Hematopoietic multipotent progenitor cell treated with erythropoietin and hydrocortisone succinate and interleukin-3 and kit ligand, for 4 days (in vitro differentiated cells): ENCODE measurements at places on chromosomes 12 and 14.

DNA sequence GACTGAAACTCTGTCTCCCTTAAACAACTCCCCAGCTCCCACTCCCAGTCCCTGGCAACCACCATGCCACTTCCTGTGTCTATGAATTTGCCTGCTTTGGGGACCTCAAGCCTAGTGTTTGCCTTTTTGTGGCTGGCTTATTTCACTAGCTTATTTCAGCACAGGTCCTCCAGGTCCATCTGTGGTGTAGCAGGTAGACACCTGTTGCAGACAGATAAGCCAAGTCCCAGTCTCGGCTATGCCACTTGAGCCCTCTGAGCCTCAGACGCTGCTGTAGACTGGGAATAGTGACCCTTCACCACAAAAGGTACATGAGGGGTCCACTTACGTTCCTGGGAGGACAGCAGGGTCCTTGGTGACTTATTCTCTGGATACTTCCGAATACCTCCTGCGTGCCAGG is 24.4 kb upstream of the KLC1 start:
- DNase-seq, result no peak

GRCh38 chr12:6635856-6636531 is at the start of gene LPAR5:
Gene LPAR5, minus strand, starts transcription at chr12:6635959. Its CDS starts 14,711 bp downstream, at chr12:6621248.
- peak; percentile 93 for DNase-seq

DNA sequence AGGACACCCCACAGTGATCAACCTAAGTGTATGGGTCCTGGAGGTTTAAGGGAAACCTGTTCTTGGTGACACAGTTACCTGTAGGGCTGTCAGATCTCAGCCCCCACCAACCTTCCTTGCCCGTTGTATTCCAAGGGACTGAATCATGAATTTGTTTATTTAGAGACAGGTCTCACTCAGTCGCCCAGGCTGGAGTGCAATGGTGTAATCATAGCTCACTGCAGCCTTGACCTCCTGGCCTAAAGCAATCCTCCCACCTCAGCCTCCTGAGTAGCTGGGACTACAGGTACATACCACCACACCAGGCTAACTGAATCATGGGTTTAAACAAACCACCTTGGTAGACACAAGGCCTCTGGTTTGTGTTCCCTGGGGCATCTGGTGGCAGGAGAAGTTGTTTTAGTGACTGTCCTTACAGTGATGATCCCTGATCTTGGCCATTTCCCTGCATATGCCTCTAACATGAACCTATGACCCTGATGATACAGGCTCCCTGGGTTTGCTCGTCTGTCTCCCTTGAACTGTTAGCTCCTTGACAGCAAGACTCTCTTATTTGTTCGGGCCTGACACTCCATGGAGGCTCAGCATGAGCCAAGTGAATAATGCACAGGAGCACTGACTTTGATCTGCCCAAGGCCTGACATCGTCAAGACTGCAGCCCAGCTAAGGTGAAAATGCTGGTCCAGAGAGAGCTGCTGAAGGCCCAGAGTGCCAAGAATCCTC is 47.9 kb downstream of the PITPNM2 start:
- no peak for DNase-seq

GRCh38 chr12:10891937-10892336 is 7.9 kb upstream of the PRH1 start:
- no peak for DNase-seq

- DNase-seq, result no peak
Measured at GRCh38 chr12:94762259-94762942, 112.0 kb upstream of the TMCC3 start.

DNA sequence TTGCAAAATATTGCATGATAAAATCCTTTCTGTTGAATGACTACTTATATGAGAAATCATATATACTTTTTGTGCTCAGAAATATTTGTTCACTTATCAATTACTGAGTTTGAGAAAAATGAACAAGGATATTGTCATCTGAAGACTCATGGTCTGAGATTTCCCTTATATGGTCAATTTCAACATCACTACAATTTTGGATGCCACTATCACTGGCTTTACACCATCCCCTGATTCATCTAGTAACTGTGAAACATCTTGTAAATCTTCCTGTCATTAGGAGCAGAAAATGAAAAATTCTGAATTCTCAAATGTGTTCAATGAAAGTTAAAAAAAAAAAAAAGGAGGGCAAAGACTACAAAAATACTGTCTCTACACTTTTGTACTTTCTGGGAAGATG is 21.8 kb upstream of the GXYLT1 start:
- DNase-seq, result no peak

- DNase-seq, result no peak
Measured at GRCh38 chr14:37139710-37140109, 32.7 kb downstream of the SLC25A21 start.

- no peak for DNase-seq
Measured at GRCh38 chr12:128930606-128931005, 77.3 kb downstream of the GLT1D1 start.

- peak; percentile 14 for DNase-seq
Measured at GRCh38 chr14:52950410-52950897, 396 bp downstream of the FERMT2 start.

DNA sequence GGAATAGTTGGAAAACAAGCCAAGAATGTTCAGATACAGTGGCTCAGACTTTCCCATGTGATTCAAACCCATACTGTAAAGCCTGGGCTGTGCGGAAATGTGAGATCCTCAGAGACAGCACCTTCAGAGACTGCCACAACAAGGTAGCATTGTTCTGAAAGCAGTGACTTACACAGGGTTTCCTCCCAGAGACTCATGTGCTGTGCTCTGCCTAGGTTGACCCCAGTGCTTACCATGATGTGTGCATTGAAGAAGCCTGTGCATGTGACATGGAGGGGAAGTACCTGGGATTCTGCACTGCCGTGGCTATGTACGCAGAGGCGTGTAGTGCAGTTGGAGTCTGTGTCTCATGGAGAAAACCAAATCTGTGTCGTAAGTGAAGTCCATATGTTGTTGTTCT is 219.4 kb downstream of the LRRK2 start:
- DNase-seq, result no peak

- no peak for DNase-seq
Measured at GRCh38 chr12:113466454-113467141, 5.1 kb downstream of the LHX5 start.

DNA sequence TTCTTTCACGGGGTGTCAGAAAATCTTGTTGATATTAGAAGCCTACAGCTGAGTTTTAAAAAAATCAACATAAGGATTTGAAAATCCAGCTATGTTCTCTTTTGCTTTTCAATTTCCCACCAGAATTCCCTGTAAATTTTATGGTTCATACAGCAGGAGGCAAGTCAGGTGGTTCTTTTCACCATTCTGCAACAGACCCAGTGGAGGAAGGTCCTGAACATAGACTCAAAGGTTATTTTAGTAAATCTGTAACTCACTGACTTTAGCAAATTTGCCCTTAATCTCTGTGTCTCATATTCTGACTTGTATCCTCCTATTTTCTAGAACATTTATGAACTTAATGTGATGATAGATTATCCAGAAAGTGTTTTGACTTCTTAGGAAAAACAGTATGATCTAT is 235.4 kb upstream of the E2F7 start:
- DNase-seq, result no peak

GRCh38 chr14:94054936-94055335 is 26.1 kb downstream of the DDX24 start:
- DNase-seq, result no peak

DNA sequence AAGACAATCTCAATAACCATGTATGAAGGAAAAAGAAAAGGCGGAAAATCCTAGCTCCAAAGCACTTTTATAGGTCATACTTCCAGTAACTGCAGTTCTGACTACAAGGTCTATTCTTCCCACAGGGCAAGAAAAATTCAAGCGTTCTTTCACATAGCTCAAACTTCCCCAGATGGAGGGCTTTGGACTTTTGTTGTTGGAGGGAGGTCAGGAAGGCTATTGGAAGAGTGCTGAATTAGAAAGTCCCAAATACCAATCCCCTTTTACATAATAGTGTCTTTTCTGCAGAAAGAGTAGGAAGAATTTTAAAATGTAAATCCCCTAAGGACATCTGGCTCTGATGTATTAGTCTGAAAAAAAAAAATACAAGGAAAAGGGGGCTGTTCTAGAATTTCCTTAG is 309.4 kb downstream of the MDGA2 start:
- no peak for DNase-seq

DNA sequence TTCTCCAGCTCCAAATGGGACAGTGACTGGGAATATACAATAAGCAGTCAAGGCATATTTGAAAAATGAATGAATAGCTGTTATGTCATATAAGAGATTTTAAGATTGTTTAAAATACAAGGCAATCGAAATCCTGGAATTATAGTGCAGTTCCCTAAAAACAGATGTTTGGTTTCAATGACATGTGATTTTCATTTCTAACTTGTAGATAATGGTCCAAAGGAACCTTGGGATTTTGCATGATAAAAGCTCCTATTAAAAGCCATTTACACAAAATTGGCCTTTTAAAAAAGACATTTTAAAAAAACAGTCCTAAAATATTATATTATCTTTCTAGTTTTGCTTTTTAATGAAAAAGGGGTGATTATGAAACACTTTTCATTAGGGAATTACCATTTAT is 905.1 kb downstream of the GALC start:
- DNase-seq, result no peak

DNA sequence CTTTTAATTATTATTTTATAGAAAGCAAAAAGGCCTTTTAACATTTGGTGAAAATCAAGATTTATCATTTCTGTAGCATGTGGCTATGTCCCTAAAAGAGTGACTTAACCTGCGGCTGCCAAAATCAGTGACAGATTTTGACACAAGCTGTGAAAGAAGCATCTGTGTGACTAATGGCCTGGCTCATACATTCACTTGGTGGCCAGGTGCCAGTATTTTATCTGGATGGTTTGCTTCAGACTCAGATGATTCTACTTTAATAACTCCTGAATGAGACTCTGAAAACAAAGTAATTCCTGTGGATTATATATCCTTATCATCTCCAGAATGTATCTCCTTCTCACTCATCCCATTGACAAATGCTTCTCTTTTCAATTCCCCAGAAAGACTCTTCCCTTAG is 103.0 kb downstream of the FSCB start:
- DNase-seq, result no peak

GRCh38 chr14:64040044-64040443 is 187.2 kb downstream of the SYNE2 start:
- peak; percentile 11 for DNase-seq

DNA sequence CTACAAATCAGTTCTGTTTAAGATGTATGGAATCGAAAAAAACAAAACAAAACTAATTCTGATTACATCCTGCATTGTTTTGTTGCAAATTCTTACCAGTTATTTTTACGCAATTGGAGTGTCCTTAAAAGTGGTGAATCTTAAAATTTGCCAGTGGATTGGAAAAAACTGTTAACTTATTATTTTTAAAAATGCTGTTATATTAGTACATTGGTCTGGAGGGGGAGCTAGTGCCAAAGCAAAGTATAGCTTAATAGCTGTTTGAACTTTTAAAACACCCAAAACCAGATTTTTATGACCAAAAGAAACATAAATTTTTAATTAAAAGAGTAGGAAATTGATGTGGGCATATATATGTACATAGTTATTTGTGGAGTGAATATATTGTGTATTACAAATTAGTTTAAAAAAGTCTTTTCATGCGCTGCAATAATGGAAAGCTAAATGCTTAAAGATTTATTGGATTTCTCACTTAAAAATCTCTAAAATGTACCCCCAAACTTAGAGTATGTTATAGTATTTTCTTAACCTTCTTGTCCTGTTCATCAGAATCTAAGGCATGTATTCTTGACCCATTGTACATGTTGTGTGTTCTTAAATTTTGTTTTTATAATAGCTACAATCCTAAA is 2.5 kb downstream of the FUT8 start:
- DNase-seq, result peak; percentile 84

DNA sequence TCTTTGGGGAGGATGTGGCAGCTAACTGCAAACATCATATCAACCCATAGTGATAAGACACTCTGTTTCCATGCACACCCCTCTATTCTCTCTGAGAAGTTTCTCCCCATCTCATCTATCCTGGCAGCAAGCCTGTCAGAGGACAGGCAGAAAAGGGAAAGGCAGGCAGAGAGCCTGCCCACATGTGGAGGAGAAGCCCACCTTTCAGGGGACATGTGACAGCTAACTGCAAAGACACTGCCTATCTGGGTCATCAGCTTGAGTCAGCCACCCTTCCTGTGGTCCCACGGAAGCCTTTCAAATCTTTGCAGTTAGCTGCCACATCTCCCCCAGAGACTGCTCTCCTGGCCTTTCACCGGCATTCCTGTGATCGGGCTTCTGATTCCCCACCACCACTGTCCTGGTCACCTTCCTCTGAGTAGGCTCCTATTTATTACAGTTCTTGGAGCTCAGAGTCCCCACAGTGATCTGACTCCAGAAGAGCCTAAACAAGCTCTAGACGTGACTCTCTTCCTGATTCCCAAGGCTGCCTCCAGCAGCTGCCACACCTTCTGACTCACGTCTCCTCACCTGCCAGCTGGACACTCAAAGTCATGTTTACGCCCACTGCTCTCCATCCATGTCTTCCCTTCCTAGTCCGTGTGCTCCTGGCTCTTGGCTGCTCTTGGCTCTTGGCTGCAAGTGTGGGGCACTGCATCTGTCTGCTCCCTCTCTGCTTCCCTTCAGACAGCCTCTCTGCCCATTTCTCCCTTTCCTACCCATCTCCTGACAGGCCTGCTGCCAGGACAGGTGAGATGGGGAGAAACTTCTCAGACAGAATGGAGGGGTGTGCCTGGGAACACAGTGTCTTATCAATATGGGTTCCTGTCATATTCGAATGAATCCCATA is 7.5 kb upstream of the KRT1 start:
- peak; percentile 51 for DNase-seq

DNA sequence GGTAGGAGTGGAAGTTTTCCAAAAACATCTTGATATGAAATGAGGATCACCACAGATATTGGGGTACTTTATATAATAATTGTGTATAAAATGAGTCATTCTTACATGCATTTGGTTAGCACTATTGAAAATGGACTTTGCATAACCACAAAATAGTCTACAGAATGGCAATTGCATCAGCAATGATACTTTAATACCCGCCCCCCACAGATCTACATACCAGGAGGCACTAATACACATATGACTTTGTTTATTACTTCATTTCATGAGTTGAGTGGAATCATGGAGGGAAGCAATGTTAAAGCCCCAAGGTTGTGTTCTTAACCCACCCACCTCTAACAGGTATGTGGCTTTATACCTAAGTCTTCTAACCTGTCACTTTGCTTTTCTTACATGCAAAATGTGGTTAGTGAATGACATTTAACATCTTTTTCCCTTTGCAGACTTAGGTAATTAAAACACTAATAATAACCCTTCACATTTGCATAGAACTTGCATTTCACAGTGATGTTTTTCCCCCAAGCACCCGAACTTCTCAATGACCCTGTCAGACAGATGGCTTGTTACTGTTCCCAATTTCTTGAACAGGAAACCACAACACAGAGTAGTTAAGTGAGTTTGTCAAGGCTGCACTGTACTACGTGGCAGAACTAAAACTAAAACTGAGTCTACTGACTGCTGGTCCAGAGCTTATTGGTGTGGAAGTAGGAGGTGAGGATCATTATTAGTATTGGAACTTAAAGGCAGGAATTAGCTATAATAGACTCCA is 101.9 kb downstream of the NPAS3 start:
- DNase-seq, result no peak

GRCh38 chr12:1692895-1693610 is 2.2 kb downstream of the ADIPOR2 start:
- peak; percentile 65 for DNase-seq

- DNase-seq, result no peak
Measured at GRCh38 chr12:2904260-2904659, 13.6 kb downstream of the TULP3 start.

GRCh38 chr12:42372154-42372791 is 46.3 kb downstream of the PPHLN1 start:
- peak; percentile 86 for DNase-seq

- no peak for DNase-seq
Measured at GRCh38 chr14:72783741-72784140, 110.2 kb downstream of the DPF3 start.

- no peak for DNase-seq
Measured at GRCh38 chr12:83121897-83122622, 435.4 kb downstream of the TMTC2 start.
